ENCODE measurements at places on chromosomes 6 and 20. TPM values are rescaled to one million over a fixed set of nuclear protein-coding genes. Genes with fewer than 3 reads are reported as not detected.
A peak's percentile ranks its signal among the peaks of the same experiment; 100 is the strongest.

Gene OGFRL1
- total RNA-seq: 5.3 TPM

Gene SAMD3
- 2.7 TPM for total RNA-seq

Gene CCN5
- not detected for total RNA-seq

Gene KCNK16
- total RNA-seq: not detected

Gene GJA1
- total RNA-seq: 0.24 TPM

- DNase-seq: no peak
Observed at GRCh38 chr20:41094353-41095055, 42.8 kb upstream of the PLCG1 start.

DNA sequence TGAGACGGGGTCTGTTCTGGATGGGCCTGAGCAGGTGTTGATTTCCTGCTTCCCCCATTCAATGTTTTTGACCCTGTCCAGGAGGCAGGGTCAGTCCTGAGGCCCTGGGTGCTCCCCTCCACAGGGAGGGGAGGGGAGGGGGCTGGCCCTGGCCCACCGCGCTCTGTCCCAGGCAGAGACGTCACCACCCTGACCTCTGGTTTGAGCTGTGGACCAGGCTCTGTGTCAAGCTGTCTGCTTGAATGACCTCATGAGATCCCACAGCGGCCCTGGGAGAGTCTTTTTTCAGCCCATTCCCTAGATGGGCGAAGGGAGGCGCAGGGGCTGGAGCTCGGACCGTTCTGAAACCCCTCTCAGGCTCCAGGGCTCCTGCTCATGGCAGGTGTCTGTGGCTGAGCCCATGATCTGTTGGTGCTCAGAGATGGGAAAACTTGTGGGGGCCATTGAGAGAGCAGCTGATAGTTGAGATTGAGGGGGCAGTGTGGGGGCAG is 8.9 kb upstream of the LKAAEAR1 start:
- no peak for DNase-seq

DNA sequence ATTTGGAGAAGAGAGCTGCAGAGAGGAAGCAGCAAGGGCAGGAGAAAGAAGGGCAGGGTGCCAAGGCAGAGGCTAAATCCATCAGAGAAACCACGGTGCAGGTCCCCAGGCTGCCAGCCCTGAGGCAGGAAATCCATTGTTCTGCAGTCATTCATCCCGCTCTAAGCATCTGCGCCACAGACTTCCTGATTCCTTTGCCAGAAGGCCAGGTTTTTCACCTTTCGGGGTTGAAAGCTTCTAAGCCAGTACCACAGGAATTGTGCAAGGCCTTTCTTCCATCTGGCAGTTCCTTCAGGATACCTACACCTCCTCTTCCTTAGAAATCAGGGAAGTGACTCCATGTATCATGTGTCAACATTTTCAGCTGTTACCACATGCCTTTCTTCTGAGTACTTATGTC is 45.6 kb downstream of the ADGRF5 start:
- no peak for DNase-seq

GRCh38 chr6:143807103-143807772 is 35.9 kb upstream of the LTV1 start:
- DNase-seq: no peak

- no peak for DNase-seq
Observed at GRCh38 chr20:13305284-13305683, 84.2 kb downstream of the ISM1 start.

GRCh38 chr6:21931641-21932335 is 338.2 kb downstream of the SOX4 start:
- DNase-seq: no peak

DNA sequence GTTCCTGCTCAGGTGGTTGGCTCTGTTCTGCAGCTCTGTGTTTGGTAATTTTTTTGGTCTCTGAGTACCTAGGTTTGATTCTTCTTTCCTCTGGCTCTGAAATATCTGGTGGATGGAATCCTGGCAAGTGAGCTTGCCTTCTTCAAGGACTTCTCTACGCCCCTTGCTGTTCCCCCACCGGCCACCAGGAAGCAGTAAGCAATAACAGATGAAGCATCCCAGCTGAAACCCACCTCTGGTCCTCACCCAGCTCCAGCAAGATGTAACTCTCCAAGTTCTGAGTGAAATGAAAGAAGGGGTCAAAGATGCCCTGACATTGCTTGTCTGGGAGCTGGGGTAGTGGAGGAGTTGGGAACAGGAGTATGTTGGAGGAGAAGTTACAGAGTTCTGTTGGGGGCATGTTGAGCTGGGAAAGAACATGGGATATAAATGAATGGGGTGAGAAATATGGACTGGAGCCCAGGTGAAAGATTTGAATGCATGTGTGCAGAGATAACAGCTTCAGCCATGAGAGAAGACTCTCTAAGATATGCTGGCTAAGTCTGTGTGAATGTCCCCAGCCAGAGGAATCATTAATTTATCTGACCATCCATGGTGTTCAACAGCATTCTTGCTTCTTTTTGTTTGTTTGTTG is 51.3 kb upstream of the GLP1R start:
- peak; percentile 39 for DNase-seq

GRCh38 chr6:36612101-36612625 is 18.0 kb downstream of the SRSF3 start:
- no peak for DNase-seq

DNA sequence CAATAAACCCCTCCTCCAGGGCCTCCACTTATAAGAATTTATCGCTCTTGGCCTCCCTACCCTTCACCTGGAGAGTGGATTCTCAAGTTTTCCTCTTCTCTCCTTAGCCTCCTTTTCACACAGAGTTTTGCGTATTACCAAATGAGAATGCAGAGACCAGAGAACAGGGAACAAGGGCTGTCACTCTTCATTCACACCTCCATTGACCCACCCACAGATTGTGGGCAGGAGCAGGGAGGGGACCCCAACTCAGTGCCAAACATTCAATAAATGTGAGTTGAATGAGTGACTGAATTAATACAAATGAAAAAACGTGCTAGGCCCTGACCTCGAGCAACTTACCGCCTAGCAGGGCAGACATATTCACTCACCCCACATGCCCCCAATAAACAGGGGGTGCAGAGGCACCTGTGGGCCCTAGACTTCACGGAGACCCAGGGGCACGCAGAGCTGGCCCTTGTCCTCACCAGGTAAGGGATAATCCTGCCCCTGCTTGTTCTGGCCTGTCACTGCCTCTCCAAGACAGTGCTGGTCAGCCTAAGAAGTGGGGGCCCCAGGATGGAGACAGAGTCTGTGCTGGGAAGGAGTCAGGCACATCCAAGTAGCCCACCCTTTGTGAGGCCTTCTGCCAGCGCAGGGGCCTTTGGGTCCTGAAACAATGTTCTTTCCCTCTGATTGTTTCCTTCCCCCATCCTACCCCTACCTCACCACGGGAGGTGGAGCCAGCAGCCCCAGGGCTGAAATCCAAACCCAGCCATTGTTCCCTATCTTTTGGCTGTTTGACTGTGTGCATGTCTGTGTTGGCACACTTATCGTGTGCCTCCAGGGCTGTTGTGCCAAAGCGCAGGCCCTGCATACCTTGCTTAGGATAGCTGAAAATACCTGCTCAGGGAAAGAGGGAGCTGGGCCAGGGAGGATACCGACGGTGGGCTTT is 8.4 kb upstream of the TJAP1 start:
- DNase-seq: no peak

DNA sequence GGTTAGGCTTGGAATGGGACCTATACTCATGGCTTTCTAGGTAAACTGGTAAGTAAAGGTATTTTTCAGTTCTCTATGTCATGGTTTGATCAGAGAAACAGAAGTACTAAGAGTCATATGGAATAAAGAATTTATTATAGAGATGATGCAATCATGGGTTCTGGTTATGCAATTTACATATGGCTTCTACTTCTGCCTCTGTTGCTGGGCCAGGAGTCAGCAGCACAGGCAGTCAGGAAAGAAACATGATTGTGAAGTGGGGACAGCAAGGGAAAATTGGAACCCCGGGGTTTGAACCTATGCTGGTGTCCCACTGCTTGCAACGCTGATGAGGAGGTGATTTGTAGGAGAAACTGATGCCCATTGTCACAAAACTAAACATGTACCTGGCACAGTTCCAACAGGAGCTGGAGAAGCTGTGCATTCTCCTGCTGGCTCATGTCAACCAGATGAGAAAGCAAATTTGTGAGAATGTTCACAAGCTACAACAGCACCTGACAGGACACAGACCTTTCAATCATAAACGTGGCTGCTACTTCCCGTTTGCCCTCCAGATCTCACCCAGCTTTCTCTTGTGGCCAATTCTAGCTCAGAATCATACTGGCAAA is 887.1 kb downstream of the TFAP2A start:
- DNase-seq: no peak

DNA sequence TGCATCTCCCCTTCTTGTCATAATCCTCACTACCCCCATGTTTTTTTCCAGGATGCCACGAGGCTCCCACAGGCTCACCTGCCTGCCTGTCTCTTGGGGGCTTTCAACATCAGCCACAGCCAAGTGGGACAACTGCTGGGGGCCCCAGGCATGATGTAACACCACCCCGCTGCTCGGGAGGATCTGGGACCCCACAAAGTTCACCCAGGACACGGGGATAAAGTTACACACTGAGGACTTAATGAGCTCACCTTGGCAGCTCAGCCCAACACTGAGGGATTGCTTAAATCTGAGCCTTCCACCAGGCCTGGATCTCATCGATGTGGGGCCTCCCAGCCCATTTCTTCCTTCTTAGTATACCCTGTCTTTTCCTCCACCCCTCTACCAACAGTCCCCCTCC is 56.4 kb upstream of the NNAT start:
- no peak for DNase-seq

- no peak for DNase-seq
Observed at GRCh38 chr6:155561257-155561965, 105.8 kb upstream of the NOX3 start.

DNA sequence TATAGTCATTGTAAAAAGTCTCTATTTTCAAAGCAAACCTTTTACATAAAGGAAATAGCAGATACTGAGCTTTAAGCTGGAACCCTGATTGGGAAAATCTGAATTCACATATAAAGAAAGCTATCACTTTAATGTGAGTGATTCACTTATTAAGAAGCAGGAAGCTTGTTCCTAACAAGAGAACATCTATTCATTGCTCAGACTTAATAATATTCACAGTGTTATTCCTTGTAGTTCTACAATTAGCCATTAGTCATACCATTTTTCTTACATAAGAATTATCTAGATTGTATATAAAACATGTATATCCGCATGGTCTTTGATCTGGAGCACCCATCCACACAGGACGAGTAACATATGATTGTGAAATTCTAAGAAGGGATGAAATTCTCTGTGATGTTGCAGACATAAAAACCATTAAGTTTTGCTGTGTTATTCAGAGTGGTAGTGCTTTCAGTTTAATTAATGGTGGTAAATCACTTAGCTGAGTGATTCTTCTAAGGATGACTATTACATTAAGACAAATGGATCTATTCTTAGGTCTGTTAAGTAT is 71.1 kb upstream of the FOXQ1 start:
- DNase-seq: no peak

- no peak for DNase-seq
Observed at GRCh38 chr20:24816431-24816830, 132.6 kb upstream of the CST7 start.

DNA sequence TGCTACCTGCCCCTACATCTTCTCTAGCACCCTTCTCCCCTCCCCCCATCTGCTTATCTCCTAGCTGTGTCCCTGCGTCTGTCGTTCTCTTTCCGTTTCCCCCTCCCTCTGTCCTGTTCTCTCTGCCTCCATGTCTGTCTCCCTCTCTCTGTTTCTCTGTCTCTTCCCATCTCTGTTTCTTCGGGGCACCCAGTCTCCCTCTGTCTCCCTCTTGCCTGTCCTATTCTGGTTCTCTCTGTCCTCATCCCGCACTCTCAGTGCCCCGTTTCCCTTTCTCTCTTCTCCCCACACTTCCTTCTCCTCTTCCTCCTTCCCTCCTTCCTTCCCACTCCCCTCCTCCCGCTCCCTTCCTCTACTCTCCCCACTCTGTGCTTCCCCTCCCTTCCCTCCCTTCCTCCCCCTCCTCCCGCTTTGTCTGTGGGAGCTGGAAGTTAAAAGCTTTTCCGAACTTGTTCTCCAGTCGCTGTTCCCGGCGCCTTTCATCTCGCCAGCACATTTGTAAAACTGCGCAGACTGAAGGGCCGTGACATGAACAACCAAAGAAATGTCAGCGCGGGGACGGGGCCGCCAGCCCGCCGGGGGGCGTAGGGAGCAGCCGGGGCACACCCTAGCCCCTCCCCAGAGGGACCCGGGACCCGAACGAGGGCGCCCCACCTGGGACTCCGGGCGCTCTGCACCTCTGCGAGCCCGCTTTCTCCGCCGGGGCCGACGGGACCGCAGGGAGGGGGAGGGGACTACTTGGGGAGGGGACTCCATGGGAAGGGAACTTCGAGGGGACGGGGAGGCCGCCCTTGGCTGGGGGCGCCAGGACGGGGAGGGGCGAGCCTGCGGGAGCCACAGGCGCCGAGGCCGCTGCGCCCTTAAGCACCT is 4.0 kb upstream of the CDH22 start:
- no peak for DNase-seq

GRCh38 chr20:37240337-37241067 is 21.1 kb downstream of the GHRH start:
- DNase-seq: no peak

DNA sequence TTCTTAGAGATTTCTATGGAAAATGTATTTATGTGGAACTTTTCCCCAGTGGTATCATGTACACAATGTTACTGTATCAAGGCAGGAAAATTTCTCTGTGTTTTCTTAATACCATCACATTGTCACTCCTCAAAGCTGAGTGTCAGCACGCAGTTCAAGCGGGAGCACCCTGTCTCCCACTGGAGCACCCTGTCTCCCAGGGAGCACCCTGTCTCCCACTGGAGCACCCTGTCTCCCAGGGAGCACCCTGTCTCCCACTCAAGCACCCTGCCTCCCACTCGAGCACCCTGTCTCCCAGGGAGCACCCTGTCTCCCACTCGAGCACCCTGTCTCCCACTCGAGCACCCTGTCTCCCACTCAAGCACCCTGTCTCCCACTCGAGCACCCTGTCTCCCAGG is 51.3 kb downstream of the PSMG4 start:
- DNase-seq: no peak

DNA sequence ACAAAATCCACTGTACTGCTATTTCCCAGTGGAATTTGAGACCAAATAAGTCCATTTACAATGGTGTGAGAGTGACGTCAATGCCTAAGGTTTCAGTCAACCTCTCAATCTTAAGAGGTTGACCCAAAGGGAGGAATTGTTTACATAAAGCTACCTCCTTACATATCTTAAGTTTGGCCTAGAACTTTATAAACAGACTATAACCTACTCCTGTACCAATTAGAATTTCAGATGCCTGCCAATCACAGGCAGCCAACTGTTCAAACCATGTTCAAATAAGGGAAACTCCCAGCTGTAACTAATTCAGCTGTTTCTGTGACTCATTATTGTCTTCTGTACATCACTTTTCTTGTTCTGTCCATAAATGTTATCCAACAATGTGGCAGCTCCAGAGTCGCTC is 14.5 kb downstream of the LGSN start:
- DNase-seq: no peak
